NAMALWA (cell line): ENCODE measurements at places on chromosomes 3 and 15.

GRCh38 chr3:32404714-32405113, 13.1 kb downstream of the CMTM7 start:
- DNase-seq: no peak

GRCh38 chr3:195001961-195002861, 268.7 kb downstream of the XXYLT1 start:
- DNase-seq: peak; percentile 54

- no peak for DNase-seq
These were observed 15.0 kb upstream of the SEC22A start for GRCh38 chr3:123186695-123187094.

GRCh38 chr3:100210772-100211135, 50.0 kb upstream of the TBC1D23 start:
- peak; percentile 56 for DNase-seq

DNA sequence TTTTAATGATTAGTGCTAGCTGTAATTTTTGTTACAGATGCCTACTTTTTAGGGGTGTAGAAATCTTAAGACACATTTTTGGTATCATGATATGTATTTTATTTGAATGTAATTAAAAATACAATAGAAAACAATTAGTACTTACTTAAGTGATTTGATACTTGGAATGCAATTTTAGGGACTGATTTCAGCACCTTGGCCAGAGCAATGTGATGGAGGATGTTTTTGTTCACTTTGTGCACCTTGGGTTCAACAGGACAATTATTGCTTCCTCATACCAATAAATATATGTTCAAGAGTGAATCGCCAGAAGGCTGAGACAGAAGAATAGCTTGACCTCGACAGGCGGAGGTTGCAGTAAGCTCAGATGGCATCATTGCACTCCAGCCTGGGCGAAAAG, 22.3 kb downstream of the GMNC start:
- DNase-seq: no peak

GRCh38 chr3:57451150-57451846, 92.8 kb downstream of the DNAH12 start:
- no peak for DNase-seq

DNA sequence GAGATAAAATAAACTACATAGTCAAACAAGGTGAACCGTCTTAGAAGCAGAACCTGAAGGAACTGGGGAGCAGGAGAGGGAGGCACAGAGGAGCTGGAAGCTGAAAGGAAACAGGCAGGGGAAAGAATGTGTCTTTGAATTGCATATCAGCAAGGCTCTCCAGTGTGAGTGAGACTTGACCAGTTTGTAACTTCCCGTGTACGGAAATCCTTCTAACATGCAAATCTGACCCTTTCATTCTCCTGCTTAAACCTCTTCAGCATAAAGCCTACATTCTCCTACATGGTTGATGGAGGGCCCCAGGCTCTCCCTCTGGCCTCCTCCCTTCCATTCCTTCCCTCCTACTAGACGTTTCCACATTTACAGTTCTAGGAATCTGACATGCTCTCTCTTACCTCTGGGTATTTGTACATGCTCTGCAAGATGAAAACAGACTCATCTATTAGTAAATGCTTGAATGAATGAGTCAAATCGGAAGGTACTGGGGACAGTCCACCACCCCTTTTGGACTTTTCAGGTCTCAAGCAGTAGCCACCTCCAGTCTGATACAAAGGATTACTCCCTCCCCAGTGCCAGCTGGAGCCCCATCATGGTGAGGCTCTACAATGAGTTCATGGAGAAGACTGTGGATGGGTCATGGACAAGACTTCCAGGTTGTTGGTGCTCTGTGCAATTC, 6.1 kb upstream of the SLC25A38 start:
- no peak for DNase-seq

GRCh38 chr15:29039466-29040369, 153.9 kb downstream of the APBA2 start:
- DNase-seq: no peak

DNA sequence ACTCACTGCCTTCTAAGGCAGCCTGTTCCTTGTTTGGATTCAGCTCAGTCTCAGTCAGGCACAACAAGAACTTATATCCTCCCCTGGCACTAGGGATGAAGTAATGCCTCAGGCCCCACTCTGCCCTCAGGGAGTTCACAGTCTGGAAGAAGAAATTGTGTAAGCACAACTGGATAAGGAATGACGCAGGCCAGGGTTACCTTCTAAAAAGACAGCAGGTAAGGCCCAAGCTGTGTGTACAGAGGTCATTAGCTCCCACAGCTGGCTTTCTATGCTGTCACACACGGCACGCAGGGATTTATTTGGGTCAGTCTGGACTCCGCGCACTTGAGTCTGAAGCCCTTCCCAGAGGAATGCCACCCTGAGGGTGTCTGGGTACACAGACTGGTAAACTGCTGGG, 82.9 kb downstream of the IQSEC1 start:
- no peak for DNase-seq

DNA sequence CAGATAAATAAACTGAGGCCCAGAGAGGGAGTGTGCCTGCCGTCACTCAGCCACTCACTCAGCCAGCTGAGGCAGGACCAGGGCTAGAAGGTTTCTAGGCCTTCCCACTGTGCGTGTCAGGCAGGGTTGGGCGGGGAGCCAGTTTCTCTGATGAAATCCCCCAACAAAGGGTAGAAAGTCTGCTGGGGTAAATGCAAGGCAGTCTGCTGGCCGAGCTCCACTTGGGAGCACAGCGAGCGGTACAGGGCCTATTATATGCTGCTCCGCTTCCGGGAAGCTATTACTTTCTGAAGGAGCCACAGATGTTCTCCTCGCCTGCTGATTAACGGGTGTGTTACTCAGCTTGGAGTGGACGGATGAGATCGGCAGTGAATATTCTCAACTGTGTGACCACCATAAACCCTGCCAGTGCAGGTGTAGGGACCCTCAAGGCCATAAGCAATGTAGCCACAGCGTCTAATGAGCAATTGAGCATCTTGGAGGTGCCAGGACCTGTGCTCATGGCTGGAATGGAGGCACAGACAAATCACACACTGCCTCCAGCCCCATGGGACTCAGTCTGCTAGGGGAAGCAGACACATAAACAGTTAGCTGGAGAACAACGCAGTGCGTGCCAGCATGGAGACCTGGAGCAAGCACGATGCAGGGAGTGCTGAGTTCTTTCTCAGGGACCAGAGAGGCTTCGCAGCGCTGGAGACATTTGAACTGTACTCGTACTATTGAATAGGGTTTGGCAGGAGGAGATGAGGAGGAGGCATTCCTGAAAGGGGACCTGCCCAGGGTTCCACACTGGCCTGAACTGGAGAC, 42.1 kb downstream of the CORO2B start:
- DNase-seq: no peak

DNA sequence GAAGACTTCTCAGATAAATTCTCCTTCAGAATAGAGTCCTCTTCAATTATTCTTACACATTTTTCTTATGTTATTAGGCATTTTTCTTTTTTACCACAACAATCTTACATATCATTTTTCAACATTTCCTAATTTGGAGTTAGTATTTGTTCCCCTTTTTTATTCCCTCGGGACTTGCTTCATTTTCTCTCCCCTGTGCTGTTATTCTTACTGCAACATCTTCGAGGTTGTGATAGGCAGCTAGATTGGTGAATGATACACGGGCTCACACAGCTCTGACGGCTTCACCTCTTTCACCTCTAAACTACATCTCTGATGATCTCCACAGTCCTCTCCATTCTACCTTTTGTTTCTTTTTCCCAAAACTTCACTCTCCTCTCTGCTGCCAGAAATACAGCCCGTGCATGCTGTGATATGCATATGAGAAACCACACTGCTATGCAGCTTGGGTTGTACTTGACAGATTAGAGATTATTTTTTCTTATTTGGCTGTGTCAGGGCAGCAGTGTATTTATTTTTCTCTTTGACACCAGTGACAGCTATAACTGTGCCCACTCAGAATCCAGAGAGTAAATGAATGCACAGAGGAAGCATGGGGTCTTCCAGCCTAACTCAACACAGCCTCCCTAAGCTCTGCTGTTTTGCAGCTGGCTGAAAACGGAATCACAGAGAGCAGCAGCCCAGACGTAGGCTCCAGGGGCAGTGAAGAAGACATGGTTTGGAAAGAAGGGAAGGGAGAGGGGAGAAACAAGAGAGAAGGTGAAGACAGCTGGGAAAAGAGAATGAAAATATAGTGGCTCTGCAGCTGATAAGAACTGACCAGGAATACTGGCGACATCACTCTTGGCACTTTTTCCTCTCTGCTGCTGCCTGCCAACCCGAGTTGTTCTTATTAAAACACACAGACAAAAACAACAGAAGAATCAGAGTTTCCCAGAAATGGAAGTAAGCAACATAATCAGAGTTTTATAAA, 61.8 kb downstream of the SLC9A9 start:
- DNase-seq: peak; percentile 18

- DNase-seq: no peak
These were observed 27.9 kb upstream of the FAM174B start for GRCh38 chr15:92683511-92683834.

DNA sequence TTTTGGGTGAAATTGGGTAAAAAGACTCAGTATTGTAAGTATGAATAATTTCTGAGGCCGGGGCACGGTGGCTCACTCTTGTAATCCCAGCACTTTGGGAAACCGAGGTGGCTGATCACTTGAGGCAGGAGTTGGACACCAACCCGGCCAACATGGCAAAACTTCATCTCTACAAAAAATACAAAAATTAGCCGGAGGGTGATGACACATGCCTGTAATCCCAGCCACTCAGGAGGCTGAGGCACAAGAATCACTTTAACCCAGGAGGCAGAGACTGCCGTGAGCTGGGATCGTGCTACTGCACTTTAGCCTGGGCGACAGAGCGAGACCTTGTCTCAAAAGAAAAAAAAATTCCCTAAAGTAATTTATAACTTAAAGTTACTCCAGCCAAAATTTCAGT, 162.2 kb downstream of the APBA2 start:
- DNase-seq: no peak

DNA sequence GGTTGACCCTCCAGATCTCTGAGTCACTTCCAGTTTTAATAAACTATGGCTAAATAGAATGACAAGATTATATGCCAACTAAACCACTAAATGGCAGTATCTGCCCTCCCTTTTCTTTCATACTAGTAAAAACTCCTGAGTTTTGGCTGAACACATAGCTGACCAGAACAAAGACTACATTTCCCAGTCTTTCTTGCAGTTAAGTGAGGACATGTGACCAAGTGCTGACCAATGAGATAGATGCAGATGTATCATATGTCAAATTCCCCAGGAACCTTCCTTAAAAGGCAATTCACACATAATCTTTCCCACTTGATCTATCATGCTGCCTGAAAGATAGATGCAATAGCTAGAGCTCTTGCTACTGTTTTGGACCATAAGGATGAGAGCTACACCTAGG, 191.3 kb downstream of the SHOX2 start:
- DNase-seq: no peak

GRCh38 chr3:55959471-55960080, 472.5 kb upstream of the WNT5A start:
- no peak for DNase-seq

DNA sequence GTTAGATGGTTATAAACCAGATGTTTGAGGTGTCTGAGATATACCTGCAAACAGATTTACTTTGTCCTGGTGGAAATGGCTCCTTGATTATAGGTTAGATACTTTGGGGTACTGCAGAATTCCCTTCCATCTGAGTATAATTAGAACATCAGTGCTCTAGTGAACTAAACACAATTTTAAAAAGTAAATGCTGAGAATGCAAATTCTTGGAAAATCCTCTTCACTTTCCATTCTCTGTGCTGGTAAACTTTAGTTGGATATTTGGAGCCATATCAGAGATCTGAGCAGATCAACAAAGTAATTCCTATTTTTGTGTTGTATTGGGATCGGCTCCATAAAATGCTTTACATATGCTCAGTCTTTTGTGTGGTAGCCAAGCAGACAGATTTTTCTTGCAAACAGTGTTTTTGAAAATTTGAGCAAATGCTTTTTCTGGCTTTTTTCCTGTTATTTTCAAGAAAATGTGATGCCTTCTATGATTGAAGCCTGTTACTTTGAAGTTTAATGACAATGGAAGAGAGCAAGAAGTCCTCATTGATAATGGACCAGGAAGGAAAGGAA, 37.9 kb upstream of the KCNH8 start:
- no peak for DNase-seq

DNA sequence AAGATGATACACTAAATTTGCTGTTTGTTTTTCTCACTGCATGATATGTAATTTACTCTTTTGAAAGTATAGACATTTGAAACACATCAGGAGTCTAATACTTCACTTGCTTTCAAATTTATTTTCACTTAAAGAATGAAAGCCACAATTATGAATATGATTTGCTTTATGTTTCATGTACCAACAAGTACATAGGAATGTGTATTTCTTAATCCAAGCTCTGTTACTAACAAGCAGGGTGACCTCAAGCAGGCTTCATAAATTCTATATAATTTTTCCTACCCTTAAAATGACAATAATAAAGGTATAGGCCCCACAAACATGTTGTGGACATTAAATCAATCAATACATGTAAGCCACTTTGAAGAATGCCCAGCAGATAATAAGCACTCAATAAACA, 170.2 kb upstream of the P2RY1 start:
- no peak for DNase-seq

DNA sequence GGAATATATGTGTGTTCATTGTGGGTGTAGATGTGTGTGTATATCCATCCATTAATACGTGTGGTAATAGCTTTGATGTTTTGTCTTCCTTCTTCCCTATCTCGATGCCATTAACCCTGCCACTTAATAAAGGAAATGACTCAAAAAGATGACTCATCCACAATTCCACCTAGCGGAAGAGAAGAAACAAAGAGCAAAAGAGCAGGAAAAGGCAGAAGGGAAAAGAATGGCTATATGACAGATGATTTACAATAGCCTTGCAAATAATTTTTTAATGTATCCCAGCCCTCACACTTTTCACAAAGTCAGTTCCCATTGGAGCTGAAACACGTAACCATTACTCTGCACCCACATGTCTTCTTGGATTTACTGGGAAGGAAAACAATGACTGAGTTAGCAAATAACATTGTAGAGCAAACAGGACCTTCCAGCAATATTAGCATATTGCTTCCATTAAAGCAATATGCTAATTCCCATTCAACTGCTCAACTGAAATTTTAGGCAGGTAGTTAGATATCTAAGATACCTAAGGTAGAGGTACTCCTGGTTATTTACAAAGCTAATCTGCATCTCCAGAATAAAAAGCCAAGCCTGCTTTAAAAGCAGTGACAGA, 197.2 kb downstream of the KCNAB1 start:
- DNase-seq: no peak

GRCh38 chr15:81363276-81363675, 10.7 kb downstream of the TMC3 start:
- no peak for DNase-seq

GRCh38 chr15:43104426-43104825, 1.4 kb downstream of the UBR1 start:
- DNase-seq: no peak

- peak; percentile 72 for DNase-seq
These were observed at the start of gene CCDC50 for GRCh38 chr3:191328962-191329653. TSS of gene CCDC50 (plus strand) at chr3:191329394. CDS start at chr3:191329675, 281 bp downstream.

GRCh38 chr3:112597945-112598344, 36.1 kb downstream of the SLC35A5 start:
- no peak for DNase-seq

DNA sequence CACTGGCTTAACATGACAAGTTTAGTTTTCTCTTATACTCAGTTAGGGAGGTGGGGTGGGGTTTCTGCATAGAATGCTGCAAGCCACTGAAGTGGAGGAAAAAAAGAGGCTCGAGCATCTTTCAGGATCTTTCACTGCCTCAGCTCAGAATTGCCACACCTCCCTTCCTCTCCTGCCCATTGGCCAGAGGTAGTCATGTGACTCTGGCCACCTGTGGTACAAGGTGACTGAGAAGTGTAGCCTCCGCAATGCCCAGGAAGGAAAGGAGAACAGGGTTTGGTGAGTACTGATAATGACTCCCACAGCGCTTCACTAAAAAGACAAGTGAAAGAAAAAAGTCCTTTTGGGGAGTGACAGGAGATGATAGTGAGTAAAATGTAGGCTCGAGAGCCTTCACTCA, 124.3 kb upstream of the TRIM42 start:
- no peak for DNase-seq
